ENCODE measurements at places on chromosomes 16 and 17. TPM values are rescaled to one million over a fixed set of nuclear protein-coding genes. Genes with fewer than 3 reads are reported as not detected.
A peak's percentile ranks its signal among the peaks of the same experiment; 100 is the strongest.

- DNase-seq = no peak
These were observed 30.9 kb downstream of the CBLN1 start for GRCh38 chr16:49250689-49251088.

Gene SLC22A31
- total RNA-seq = not detected

- peak; percentile 51 for DNase-seq
These were observed 49.3 kb upstream of the CACNG4 start for GRCh38 chr17:66915204-66915611.

Gene FAM20A
- 0.02 TPM for total RNA-seq

- no peak for DNase-seq
These were observed 73.0 kb downstream of the PITPNC1 start for GRCh38 chr17:67449845-67450755.

- DNase-seq = no peak
These were observed 43.4 kb upstream of the IRX6 start for GRCh38 chr16:55280587-55280986.

Gene WNT3
- total RNA-seq = 5.0 TPM

GRCh38 chr16:58614212-58614611 is 15.4 kb downstream of the CNOT1 start:
- DNase-seq = no peak

DNA sequence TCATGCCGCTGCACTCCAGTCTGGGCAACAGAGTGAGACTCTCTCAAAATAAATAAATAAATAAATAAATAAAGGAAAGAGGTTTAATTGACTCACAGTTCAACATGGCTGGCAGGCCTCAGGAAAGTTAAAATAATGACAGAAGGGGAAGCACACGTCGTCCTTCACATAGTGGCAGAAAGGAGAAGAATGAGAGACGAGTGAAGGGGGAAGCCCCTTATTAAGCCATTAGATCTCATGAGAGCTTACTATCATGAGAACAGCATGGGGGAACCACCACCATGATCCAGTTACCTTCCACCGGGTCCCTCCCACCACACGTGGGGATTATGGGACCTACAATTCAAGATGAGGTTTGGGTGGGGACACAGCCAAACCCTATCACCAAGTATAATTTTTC is 54.5 kb downstream of the PAFAH1B1 start:
- DNase-seq = no peak

- DNase-seq = no peak
These were observed 25.3 kb downstream of the CMIP start for GRCh38 chr16:81469710-81470535.

Gene IL21R
- 0.15 TPM for total RNA-seq

DNA sequence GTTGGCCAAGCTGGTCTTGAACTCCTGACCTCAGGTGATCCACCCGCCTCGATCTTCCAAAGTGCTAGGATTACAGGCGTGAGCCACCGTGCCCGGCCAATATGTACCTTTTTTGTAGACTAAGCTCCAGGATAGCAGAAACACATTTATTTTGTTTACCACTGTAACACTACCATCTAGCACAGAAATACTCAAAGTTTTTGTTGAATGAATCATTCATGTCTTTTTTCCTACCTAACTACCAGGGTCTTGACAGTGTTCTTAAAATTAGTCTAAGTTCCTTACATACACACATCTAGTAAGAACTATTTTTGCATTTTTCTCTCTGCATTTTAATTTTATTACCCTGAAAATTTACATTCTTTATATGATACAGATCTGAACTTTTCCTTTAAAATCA is 44.4 kb downstream of the AKAP10 start:
- peak; percentile 21 for DNase-seq

DNA sequence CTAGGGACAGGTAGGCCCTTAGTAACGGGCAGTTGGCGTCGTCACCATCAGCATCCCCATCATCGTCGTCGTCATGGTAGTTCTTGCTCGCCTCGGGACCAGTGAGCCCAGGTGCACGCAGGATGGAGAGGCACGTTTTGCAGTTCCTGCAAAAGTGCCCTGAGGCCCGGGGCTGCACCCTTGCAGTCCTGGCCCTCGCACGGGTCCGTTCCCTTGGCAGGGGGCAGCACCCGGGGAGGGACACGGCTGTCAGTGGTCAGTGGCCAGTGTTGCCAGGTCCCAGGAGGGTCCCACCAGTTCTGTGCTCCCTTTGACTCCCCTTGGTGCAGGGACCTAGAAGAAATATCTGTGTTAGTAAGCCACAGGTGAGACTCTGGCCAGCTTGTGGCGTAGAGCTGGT is 243.9 kb upstream of the CIBAR2 start:
- DNase-seq = no peak

DNA sequence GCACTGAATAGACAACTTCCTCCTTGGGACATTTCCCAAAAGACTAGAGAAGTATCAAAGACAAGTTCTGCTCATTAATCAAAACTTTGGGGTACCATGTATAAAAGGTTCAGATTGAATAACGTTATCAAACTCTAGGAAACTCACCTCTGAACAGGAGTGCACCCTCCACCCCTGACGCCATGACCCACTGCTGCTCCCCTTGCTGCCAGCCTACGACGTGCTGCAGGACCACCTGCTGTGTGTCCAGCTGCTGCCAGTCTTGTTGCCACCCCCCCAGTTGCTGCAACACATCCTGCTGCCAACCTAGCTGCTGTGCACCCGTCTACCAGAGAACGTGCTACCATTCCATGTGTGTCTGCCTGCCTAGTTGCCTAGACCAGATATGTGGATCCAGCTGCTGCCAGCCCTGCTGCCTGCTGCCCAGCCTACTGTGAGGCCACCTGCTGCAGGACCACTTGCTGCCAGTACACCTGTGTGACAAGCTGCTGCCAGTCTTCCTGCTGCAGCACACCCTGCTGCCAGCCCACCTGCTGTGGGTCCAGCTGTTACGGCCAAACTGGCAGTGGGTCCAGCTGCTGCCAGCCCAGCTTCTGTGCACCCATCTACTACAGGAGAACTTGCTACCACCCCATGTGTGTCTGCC is 13.8 kb upstream of the KRTAP9-2 start:
- no peak for DNase-seq

DNA sequence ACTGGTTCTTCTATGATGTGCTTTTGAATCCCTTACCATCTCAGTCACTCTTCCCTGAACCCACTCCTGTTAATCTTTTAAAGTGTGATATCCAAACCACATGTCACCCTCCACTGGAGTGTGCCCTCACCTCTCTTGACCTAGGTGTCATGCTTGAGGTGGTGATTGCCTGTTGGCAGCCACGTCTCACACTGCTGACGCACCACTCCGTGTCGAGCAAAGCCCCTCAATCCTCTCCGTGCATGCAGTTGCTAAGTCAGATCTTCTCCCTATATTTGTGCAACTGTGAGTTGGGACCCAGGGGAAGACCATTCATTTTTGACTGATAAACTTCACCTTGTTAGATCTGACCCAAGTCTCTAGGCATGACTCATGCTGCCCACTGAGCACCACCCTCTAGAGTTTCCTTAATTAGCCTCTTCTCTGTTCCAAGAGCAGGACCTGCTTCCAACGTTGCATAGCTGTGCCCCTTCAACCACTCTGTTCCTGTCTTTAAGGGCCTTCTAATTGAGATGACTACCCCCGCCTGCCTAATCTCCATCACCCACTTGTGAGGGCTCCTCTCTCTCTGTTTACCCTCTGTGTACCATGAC is 2.7 kb downstream of the MYH13 start:
- DNase-seq = no peak

DNA sequence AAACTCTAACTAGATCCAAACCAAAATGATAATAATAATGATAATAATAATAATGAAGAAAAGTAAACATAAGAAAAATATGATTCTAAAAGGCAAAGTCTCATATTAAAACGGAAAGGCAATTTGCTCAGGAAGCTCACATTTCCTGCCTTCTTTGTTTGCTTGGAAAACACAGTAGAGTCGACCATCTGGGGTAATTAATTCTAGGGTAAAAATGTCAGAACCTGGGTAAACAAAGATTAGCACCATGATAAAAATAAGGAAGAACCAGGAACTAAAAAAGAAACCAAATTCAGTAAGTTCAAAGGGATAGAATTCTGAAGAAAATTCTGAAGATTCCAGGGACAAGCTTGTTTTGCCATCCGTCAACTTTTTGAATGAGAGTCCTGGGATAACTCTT is 16.2 kb downstream of the KRABD2 start:
- no peak for DNase-seq

- no peak for DNase-seq
These were observed 11.8 kb downstream of the MRM1 start for GRCh38 chr17:36613155-36613554.

GRCh38 chr16:19502395-19503131 is 19.3 kb downstream of the GDE1 start:
- DNase-seq = peak; percentile 60

- peak; percentile 64 for DNase-seq
These were observed 290.4 kb downstream of the HS3ST3A1 start for GRCh38 chr17:13311306-13311705.

All from M059J (cell line).